ENCODE measurements at places on chromosomes 6 and 20.

GRCh38 chr20:47642118-47642517 is 140.4 kb downstream of the NCOA3 start:
- DNase-seq, result no peak

GRCh38 chr6:56833127-56833791 is 121.6 kb upstream of the BEND6 start:
- DNase-seq, result no peak

DNA sequence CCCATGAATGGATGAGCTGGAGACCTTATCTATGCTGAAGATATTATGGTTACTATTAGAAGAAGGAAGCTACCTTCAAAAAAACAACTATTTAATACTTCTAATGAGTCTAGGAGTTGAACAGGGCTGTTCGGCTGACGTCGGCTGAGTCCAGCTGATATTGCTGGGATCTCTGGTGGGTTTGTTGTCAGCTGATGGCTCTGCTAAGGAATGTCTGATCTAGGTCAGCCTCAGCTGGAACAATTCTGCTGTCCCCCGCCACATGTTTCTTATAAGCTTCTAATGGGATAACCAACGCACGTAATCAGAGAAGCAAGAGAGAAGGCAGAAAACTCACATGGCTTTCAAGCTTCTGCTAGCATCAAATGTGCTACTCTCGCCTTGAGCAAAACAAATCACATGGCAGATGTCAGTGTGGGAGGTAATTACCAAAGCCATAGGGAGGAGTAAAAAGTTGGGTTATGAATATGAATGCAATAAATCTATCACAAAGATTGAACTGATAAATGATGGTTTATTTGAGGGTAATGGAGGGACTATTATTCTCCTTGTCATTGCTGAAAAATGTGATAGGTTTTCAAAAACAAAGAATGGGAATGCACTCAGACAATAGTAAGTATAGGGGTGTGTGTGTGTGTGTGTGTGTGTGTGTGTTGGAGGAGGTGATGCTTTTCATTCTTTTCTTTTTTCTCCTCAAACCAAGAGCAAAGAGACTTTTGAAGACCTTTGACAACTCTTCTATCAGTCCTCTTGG is 71.5 kb downstream of the BTBD3 start:
- DNase-seq, result no peak

DNA sequence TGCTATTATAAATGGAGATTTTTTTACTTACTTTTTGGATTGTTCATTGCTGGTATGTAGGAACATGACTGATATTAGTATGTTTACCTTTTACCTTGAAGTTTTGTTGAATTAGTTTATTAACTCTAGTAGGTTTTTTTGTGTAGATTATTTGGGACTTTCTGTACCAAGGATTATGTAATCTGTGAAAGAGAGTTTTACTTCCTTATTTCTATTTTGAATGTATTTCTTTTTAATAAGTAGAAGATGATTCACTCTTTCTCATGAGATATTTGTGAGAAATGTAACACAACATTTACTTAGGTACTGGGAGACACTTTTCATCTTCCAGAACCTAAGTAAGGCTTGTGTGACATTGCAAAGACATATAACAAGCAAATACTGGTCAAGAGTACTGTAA is 473.9 kb upstream of the HS3ST5 start:
- DNase-seq, result no peak

GRCh38 chr6:157029980-157030690 is 253.0 kb downstream of the ARID1B start:
- peak; percentile 54 for DNase-seq

DNA sequence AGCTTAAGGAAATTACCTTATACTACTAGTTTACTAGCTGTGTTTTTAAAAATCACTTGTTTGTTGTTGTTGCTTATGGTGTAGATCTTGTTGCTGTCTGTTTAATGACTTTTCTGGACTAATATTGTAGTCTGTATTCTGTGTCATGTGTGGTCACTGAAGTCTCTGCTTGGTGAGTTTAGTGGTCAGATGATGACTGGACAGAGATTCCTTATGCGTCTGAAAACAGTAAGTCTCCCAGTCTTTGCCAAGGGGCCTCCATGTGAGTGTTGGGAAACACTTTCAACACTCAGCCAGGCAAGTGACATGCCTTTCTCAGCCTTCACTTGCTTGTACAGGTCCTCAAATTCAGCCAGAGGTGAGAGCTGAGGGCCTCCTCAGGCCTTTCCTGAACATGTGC is 256.9 kb upstream of the RNF24 start:
- DNase-seq, result no peak

DNA sequence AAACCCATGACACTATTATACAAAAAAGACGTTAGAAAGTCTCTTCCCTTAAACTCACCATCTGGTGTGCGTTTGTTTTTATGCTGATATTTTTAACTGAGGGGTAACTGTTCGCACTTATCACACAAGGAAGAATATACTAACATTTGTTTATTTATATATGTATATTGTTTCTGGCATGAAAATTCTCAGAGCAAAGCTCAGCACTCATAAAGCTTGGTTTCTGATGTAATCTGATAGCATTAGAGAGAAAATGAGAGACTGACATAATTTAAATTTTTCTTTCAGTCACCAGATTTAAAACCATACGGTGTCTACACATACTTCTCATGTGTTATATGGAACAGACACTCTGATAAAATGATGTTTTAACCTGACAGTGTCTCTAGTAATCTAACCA is 6.9 kb downstream of the BLOC1S5 start:
- DNase-seq, result no peak

GRCh38 chr20:57076152-57076652 is 190.2 kb downstream of the BMP7 start:
- no peak for DNase-seq

- DNase-seq, result no peak
Observed at GRCh38 chr6:160005861-160006540, 37.1 kb downstream of the IGF2R start.

DNA sequence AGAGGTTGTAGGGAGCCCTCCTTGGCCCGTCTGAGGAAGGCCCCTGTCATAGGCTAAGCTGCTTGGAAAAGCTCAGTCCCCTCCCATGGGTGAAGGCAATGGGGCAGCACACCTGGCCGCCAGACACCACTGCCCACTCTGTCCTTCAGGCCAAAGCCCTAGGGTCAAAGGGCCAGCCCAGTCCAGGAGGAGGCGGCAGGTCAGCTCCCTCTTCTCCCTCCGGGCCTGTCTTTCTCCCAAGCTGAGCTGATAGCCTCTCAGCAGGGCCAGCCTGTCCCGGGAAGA is 5.1 kb upstream of the CLPSL2 start:
- no peak for DNase-seq

GRCh38 chr6:21712213-21712612 is 118.7 kb downstream of the SOX4 start:
- DNase-seq, result no peak

DNA sequence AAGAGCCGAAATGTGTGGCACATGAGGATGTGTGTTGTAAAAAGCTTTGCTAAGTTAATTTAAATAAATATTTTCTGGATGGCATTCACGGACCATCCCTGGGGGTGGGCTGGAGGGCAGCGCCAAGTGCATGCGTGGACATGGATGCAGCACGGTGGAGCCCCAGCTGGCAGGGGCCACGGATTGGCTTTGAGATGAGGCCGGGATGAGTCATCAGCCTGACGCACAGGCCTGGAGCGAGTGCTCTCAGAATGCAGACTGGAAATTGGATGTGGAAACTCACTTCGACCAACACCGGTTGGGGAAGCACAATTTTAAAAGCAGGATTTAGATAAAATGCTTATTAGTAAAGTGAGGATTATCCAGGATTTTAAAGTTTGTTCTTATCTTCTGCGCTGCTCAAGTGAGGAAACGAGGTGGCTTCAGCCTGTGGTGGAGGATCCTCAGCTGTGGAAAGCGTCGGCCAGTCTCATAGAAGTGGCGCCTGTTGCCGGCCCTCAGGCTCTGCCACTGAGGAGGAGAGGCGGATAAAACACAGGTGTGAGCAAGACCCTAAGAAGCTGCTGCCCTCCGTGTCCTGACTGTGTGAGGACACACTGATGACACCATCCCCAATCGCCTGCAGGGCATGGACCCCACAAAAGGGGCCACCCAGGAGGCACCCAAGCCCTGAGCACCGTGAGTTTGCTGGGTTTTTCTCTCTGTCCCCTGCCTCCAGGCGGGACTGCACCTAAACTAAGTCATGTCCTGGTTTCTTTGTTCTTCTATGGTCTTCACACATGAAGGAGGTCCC is 279.7 kb downstream of the CDH4 start:
- no peak for DNase-seq

DNA sequence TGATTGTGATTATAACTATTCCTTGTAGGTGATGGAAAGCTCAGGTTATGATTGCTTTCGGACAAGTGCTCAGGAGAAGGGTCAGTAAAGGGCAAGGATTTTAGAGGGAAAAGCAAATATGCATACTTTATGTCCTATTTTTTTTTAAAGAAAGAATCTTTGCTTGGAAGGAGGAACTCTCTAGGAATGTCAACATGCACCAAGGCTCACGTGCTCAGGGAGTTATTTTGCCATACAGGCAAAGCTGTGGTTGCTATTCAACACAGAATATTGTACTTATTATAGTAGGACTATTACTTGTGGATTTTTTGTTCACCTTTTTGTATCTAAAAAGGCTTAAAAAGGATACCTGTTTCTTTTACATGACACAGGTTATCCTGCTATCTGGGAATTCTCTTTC is 3.0 kb upstream of the TSPYL1 start:
- no peak for DNase-seq

DNA sequence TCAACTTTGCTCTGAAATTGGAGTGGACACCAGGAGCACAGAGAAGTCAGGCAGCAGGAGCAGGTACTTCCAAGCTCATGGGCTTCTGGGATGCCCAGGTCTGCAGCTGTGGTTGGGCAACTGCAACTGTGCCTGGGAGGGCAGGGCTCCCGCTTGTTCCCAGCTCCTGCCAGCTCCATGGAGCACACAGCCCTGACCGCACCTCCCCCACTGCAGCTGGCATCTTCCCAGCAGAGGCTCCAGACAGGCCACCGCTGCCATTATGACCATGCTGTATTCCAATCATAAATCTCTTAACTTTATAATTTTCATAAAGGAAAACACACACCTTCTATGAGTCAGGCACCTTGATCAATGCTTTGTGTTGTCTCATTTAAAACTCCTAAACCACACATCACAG is 36.9 kb downstream of the STK38 start:
- no peak for DNase-seq

- no peak for DNase-seq
Observed at GRCh38 chr6:12343440-12344162, 53.4 kb downstream of the EDN1 start.
